ENCODE measurements at places on chromosomes 5 and 9.

GRCh38 chr9:69178583-69179011, 4.5 kb downstream of the TJP2 start:
- DNase-seq, result peak; percentile 53

DNA sequence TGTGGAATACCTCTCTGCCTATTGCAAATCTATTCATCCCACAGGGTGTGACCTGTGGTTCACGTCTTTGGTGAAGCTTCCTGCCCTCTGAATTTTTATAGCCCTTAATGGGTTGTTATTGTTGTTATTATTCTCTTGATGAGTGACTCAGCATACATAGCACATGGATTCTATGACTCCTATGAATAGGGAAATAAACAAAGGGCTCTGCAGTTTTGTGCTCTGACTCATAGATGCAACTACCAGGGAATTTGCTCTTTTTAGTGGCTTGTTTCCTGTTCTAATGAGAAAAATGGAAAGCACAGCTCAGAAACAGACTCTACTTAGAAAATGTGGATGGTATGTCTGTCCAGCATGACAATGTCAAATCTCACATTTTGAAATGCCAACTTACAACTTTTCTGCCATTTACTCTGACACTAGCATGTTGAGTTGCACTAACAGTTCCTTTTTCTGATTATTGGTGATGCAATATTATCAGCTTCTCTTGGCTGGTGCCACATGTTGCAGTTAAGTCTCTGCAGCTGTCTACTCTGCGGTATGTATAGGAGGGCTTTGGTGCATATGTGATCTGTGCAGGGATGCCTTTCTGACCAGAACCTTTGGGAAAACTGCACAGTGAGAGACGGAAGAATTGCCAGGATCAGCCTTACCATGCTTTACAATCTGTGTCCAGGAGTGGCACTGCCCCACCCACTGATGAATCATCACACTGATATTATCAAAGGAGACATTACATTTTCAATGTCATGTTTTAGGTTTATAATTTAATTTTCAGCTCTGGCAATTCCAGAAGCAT, 996.4 kb upstream of the WWC1 start:
- DNase-seq, result peak; percentile 87

- DNase-seq, result no peak
Measured at GRCh38 chr5:150305557-150305956, 2.9 kb upstream of the ARSI start.

DNA sequence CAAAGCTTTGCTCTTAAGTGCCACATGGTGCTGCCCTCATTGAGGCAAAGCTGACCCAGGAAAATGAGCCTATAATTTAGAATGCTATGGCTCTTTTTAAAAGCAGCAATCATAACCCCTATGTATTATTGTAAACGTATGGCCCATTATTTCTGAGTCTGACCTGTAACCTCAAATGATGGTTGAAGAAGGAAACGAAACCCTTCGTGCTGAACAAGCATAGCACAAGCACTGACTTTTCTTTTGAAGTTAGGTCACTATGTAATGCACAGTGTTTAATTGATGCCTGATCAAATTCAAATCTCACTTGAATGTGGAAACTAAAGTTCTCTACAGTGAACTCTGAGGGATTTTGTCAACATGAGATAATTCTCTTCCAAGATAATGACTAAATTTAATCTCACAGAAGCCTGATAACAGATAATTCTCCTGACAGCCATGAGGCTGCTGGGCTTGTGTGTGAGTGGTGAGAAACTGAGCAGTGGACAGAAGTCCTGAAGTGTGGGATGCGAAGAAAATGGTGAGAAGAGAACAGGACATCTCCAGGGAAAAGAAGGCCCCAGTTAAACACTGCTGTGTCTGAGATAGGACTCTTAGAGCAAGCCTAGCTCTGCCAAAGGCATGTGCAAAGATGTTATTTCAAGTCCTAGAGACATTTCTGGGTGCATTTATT, 226.9 kb downstream of the MAN2A1 start:
- DNase-seq, result no peak
